ENCODE measurements at places on chromosomes 1 and 21.

DNA sequence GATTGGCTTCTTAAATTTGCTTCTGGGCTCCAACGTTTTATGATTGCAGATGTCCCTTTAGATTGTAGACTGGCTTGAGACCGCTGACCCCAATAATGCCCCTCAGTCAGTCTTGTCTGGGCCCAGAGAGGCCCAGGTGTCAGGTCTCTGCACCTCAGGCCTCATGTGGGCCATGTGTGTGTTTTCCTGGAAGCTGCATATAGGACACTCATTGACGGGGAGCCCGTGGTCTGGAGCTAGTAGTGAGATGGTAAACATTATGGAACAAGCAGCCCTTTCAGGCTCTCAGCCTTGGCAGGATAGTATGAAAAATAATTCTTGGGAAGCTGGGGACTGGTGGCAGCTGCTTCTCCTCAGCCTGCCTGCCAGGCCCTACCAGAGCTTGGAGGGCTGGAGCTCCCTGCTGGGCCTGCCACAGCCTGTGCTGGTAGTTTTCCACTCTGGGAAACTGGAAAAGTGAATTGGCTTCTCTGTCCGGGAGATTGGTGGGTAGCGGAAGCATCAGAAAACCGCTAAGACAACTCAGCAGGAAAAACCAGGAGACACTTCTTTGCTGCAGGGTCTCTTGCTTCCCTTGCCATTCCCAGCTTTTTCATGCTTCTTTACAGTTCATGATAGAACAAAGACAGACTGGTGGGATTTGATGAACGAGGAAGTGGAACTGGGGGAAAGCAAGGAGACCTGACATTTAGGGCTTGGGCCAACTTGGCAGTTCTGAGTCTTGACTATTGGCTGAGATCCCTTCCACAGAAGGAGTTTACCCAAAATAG, 57.8 kb upstream of the HSD17B7 start:
- no peak for DNase-seq

- DNase-seq: no peak
Measured at GRCh38 chr1:15128077-15128476, 25.5 kb upstream of the TMEM51 start.

- DNase-seq: no peak
Measured at GRCh38 chr1:240524356-240525069, 87.4 kb downstream of the GREM2 start.

DNA sequence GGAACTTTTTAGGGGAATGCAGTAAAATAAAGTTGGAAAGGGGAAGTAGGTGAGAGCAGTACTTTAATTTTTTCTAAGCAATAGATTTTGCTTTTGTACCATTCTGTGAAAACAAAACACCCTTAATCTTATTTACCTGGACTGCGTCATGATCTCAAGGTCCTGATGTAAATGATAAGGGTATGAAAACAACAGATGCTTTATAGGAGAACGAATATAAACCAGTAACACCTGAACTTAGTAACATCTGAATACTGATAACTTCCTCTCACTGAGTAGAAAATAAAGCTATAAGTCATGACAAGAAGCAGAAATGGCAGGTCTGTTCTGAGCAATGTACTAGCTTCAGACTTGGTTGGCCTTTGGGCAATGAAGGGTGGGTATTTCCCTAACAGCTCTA, 77.7 kb downstream of the GDAP2 start:
- DNase-seq: no peak

GRCh38 chr21:38424305-38425019, 73.8 kb downstream of the ERG start:
- DNase-seq: no peak

DNA sequence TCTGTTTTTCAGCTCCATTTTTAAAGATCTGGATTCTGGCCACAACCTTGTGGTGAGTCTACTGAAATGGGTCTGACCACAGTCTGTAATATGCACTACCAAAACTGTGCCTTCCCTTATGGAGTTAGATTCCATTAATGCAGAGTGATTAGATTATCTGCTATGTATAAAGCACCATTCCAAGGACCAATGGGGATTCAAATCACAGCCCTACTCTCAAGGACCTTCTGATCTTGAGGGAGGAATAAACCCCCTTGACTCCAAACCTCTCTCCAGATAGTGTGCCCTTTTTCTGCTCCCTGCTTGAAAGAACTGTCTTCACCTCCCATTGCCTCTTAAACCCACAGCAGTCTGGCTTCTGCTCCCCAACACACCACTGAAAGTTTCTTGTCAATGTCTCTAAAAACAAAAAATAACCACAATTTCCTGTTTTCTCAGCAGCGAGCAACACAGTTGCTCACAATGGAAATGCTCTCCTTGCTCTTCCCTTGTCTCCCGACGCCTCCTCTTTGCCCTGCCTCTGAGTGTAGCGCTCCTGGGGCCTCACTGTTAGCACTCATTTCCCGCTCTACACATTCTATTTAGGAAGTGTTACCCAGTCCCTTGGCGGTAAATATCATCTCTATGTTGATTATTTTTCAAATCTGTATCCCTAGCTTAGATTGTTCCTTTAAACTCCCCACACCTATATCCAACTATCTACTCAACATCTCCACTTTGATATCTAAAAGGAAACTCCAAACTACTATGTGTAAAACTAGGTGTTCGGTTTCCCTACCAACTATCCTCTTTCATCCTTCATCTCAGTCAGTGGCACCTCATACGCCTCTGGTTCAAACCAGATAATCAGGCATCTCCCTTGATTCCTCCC, 13.6 kb downstream of the PCNX2 start:
- no peak for DNase-seq

GRCh38 chr1:191693797-191694196, 464.5 kb upstream of the RGS18 start:
- DNase-seq: no peak

DNA sequence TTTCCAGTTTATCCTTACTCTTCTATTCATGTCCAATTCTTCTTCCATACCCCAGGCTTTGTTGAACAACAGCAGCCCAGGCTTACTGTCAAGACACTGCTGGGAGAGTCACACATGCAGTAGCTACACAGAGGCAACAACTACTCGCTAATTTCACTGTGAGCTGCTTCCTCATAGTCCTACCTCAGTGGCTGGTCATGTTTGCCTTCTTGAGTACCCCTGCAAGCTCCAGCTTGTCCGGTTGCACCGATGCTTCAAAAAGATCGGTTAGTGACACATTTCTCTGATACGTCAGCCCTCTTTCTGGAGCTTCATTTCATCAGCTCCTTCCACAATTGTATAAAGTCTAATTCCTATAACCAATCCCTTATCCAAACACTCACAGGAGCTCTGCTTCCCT, 246.7 kb upstream of the NFIA start:
- DNase-seq: no peak

GRCh38 chr1:24898909-24899439, 31.1 kb downstream of the RUNX3 start:
- no peak for DNase-seq

- no peak for DNase-seq
Measured at GRCh38 chr1:1298861-1299685, 8.7 kb downstream of the ACAP3 start.

GRCh38 chr21:15221799-15222386, 157.1 kb upstream of the NRIP1 start:
- no peak for DNase-seq

DNA sequence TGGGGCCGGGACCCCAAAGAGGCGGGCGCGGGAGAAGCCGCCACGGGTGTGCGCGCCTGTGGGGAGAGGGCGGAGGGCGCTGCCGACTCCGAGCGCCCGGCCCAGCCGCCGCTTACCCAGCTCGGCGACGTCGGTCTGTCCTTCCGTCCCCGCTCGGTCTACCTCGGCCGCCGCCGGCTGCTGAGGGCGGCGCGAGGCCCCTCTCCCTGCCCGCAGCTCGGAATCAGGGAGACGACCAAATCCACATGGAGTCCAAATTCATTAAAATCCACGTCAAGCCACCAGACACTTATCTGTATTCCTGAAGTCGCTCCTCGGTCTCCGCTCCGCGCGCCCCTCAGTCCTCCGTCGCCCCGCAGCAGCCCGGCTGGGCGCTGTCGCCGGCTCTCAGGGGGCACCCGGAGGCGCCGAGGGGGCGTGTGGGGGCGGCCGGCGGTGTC, 637 bp downstream of the PLXNA2 start:
- no peak for DNase-seq

- no peak for DNase-seq
Measured at GRCh38 chr1:100308777-100309176, 42.8 kb downstream of the RTCA start.

DNA sequence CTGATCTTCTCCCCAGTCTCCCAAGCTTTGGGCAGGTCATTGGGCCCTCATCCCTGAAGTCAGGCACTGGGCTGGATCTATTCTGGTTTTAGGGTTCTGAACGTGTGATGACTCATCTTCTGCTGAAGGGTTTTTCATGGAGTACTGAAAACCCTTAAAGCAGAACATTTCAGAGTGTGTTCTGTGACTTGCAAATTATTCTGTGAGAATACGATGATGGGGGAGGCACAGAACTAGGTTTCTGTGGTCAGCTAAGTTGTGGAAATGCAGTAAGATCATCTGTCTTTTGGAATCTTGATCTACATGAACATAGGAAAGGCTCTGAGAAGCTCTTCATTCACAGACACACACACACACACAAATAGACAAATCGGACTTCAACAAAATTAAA, 46.2 kb downstream of the NAV1 start:
- no peak for DNase-seq

DNA sequence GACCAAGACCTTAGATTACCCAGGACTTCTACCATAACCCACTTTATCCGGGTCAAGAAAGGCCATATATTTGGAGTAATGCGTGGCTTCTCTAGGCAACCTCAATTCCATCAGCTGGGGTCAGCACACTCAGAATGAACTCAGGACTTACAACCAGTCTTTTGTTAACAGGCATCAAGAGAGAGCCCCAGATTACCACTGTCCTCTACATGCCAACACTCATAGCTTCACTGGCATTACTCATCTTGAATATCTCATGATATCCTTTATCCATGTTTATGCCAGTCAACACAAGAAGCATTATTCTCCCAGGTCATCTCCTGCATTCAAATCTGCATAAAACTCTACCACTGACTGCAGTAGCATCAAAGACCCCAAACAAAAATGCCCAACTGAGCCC, 6.6 kb upstream of the FCGR2A start:
- no peak for DNase-seq

DNA sequence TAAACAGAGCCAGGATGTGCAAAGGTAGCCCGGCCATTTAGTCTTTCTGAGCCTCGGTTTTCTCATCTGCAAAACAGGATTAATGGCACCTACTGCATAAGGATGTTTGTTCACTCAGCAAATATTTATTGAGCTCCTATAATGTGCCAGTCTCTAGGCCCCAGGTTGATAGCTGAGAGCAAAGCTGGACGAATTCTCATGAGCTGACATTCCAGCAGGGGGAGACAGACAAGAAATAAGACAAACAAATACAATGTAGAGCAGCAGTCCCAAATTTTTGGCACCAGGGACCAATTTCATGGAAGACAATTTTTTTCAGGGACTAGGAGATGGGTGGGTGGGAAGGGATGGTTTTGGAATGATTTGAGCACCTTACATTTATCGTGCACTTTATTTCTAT, 74.3 kb upstream of the PAX7 start:
- no peak for DNase-seq

GRCh38 chr1:2801535-2802291, at the start of gene TTC34:
TTC34 (minus strand) TSS chr1:2801693; CDS start chr1:2800827, 866 bp downstream.
- peak; percentile 47 for DNase-seq

- no peak for DNase-seq
Measured at GRCh38 chr1:225909477-225909876, 14.6 kb downstream of the PYCR2 start.

- no peak for DNase-seq
Measured at GRCh38 chr1:174995916-174996315, 3.8 kb upstream of the CACYBP start.

Measured in stimulated activated CD4-positive, alpha-beta T cell treated with anti-CD3 and anti-CD28 coated beads, TNF-alpha, amount 100 ng/mL, for 24 hours (primary cell).